Gastroesophageal sphincter (tissue), 4 donors: ENCODE measurements at places on chromosomes 7 and 10. TPM values are rescaled to one million over a fixed set of nuclear protein-coding genes. Genes with fewer than 3 reads are reported as not detected.

Gene CALD1
- total RNA-seq, result 2,060 TPM

DNA sequence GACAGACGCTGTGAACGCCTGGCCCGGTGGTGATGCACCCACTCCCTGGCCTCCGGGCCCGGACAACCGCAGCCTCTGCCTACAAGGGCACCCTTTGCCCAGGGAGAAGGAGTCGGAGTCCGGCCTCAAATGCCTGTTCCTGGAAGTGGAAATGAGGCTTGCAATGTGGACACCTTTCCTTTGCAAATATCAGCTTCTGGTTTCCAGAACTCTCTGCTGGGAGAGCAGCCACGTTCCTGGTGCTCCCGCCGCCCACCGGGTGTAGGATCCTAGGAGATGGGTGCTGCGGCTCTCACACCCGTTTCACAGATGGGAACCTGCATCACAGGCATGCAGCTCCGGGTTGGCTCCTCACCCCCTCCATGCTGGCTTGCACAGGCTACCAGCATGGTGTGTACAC, 2.9 kb downstream of the FOXL3 start:
- ATAC-seq, result no peak

Gene LRMDA
- 20.1 TPM for total RNA-seq

DNA sequence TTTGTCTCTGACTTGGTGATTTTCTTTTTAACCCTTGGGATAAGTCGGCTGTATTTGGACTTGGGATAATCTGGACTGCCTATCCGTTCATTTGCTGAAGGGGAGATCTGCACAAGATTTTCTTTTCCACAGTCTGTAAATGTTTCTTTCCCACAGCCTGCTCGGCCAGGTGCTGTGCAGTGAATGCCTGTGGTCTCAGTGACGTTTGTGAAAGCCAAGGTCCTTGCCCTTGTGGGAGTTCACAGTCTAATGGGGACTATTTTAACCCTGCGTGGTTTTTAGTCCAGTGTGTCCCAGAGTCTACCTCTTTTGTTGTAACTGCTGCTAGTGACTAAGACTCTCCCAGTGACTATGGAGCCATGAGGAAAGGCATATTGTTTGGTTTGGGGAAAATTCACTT, 8.9 kb downstream of the PNLIP start:
- no peak for ATAC-seq

GRCh38 chr7:90708841-90709317, 112.8 kb downstream of the CDK14 start:
- no peak for ATAC-seq
